Stimulated activated CD8-positive, alpha-beta memory T cell treated with anti-CD3 and anti-CD28 coated beads, Interleukin-15, amount 100 ng/mL, for 24 hours (primary cell): ENCODE measurements at places on chromosomes 4 and X.

DNA sequence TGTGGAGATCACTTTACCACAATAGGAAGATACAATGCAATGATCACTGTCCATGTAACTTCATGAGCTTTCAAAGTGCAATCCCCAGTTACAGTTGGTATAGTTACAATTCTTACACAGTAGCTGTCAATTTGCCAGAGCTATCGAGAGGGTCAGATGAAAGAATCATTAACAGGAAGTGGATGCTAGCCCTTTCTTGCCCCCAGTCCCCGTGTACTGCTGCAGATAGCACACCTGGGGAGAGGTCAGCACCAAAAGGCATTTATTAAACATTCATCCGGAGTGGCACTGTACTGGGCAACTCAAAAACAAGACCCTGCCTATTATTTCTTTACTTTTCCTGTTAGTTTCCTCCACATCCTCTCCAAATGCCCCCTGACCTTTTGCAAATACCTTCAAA is 47.7 kb downstream of the SOD3 start:
- DNase-seq = no peak

DNA sequence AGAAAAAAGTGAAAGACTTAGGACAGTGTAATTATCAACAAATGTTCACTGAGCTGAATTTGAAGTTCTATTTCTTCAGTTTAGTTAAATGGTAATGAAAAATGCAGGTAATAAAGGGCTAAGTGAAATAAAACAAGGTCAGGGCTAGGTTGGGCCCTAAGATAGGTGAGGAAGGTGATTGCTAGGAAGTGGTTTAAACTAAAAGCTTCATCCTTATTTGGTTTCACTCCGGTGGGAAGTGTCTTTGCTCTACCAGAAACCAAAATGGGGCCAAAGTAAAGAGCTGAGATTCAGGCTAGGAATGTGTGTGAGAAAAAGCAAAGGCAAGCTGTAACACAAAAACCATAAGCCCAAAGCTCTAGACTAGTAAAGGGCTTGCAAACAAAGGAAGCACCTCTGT is 31.0 kb downstream of the TAB3 start:
- no peak for DNase-seq

- DNase-seq = no peak
These were observed 203.6 kb upstream of the MAMLD1 start for GRCh38 chrX:150159537-150159936.

GRCh38 chrX:153911798-153912197 is 7.3 kb downstream of the AVPR2 start:
- no peak for DNase-seq

DNA sequence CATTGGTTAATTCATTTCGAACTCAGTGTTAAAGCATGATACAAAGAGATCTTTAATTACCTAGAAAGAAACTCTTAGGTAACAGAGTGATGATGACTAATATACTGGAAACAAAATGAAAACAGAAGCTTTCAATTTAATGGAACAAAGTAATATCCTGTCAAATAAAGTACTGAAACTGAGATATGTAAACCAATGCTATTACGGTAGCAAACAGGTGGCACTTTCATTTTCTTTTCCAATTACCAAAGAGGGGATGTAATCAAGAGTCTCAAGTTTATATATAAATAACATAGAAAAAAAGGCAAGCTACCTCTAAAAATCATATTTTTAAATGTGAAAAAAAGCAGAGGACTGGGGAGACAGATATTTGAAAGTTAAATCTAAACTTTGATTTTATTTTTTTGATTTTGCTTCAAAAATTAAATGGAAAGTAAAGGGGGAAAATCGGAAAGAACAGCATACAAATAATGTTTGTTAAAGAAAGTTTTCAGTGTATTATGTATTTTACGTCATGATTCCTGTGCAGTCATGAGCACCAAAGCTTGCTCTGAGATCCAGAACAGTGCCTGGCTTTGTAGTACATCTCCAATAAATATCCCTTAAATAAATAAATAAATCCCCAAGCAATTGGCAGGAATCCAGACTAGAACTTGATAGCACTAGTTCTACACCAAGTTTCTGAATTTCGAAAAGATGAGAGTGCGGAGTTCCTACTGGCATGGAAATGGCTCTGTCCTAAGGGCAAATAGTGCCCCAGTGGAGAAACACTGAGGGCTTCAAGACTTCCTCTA is 25.0 kb upstream of the RAPGEF2 start:
- no peak for DNase-seq

DNA sequence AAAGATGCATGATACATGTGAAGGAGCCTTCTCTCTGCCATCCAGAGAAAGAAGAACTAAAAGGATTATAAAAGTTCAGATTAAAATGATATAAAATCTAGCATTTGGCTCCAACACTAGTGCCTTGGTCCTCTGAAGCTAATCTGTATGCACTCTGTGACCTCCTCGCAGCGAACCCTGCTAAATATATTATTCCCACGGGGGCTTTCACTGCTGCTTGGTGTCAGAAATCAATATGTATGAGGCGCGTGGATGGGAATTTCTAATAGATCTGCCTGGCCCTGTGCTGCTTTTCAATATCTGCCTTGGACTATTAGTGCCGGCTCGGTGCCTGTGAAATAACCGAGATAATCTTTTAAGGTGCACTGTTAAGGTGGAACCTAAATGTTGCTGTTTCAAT is 69.7 kb downstream of the CXXC4 start:
- no peak for DNase-seq
